Esophagus muscularis mucosa (tissue), 4 donors: ENCODE measurements at places on chromosomes 1 and 21. TPM values are rescaled to one million over a fixed set of nuclear protein-coding genes. Genes with fewer than 3 reads are reported as not detected.

The FCRL2 gene
- total RNA-seq: 0.50 TPM

- DNase-seq: no peak
Observed at GRCh38 chr1:5908461-5909375, 83.5 kb downstream of the NPHP4 start.

The AXDND1 gene
- not detected for total RNA-seq

DNA sequence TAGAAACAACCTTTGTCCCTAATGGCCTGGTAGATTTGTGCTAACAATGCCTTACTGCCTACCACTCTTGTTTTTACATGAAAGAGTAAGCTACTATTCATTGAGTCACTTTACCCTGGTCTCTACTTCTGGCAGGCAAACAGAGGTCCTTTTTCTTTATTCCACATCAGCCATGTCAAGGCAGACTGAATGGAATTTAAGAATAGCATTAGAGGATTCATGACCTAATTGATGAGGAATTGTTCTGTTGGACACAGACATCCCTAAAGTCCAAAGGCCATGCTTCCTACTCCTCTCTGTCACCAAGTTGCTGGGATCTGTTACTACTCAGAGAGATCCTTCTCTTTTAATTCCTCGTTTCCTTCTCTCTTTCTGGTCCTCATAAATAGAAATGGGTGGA is 229.1 kb upstream of the ZP4 start:
- DNase-seq: no peak

DNA sequence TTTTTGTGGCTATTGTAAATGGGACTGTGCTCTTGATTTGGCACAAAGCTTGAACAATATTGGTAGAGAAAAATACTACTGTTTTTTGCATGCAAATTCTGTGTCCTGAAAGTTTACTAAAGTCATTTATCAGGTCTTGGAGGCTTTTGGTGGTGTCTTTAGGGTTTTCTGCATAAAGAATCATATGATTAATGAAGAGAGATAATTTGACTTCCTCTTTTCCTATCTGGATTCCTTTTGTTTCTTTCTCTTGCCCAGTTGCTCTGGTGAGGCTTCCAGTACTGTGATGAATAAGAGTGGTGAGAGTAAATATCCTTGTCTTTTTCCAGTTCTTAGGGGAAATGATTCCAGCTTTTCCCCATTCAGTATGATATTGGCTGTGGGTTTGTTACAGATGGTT is 1166.7 kb downstream of the NCAM2 start:
- DNase-seq: no peak

- DNase-seq: no peak
Observed at GRCh38 chr1:244089561-244089960, 38.5 kb downstream of the ZBTB18 start.

DNA sequence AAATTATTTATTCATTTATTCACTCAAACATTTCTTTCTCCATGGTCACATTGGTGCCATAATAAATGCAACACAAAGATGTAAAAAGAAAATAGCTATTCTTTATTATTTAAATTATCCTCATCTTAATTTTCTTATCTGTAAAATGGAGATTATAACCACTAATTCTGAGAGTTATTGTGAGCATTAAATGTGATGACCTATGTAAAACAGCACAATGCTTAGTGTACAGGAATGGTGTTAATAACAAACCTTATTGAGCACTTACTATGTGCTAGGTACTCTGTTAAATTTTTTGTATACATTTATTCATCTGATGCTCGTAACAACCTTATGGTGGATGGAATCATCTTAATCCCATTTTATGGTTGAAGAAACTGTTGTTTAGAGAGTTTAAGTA is 84.6 kb downstream of the NTMT2 start:
- DNase-seq: no peak

DNA sequence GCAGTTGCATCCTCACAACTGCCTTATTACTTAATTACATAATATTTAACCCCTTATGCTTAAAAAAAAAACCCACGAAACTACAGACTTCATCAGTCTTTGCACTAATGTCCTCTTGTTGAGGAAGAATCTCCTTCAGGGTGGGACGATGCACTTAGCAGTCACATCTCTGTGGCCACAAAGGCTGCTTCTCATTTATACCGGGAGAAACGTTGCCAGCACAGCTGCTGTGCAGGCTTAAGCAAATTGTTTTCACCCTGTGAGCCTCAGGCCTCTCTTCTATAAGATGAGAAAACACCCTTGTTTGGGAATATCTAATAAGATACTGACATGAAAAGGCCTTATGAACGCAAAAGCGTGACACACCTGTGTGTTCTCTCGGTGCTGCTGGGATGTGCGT is 2.9 kb upstream of the OBSCN start:
- no peak for DNase-seq

The SLC9C2 gene
- total RNA-seq: not detected

DNA sequence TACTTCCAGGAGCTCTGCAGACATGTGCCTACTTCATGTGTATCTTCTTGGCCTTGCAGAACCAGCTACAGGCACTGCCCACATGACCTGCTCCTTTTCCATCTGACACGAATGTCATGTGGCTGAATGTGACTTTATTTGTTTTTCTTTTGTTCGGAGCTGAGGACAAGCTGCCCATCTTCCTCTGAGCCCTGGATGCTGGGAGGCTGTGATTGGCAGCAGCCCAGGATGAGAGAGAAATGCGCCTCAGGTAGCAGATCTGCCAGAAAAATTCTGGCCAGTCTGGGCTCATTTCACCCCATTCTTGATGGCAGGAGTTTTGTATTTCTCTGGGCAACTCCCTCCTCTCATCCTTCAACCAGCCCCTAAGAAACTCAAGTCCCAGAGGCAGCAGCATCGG is 372.0 kb downstream of the RPS6KC1 start:
- peak; percentile 5 for DNase-seq

The PGBD5 gene
- total RNA-seq: 0.83 TPM

GRCh38 chr21:32768530-32768929 is 3.0 kb downstream of the PAXBP1 start:
- DNase-seq: no peak

The CRYAA gene
- not detected for total RNA-seq

GRCh38 chr1:117493906-117494305 is 111.9 kb upstream of the TENT5C start:
- no peak for DNase-seq

DNA sequence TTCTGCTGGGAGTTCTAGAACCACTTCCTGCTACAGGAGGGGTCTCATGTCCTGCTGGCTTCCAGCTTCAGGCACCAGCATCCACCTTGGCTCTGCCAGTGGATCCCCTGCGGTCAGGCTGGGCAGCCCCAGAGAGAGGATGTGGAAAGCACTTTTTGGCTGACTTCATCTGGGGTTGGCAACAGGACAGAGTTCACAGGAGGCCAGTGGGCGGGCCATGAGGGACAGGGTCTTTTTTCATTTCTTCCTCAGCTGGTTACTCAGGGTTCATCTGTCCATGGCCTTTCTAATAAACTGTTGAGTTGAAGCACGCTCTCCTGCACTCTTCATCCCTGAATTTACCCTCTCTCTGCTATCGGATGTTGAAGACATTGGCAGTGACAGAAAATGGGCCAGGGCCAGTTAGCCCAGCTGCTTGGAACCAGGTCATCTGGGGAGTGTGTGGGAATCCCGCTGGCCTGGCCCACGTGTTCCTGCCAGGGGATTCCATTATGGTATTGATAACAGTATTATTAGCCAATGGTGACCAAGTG is 45.2 kb downstream of the RPS6KA1 start:
- no peak for DNase-seq

DNA sequence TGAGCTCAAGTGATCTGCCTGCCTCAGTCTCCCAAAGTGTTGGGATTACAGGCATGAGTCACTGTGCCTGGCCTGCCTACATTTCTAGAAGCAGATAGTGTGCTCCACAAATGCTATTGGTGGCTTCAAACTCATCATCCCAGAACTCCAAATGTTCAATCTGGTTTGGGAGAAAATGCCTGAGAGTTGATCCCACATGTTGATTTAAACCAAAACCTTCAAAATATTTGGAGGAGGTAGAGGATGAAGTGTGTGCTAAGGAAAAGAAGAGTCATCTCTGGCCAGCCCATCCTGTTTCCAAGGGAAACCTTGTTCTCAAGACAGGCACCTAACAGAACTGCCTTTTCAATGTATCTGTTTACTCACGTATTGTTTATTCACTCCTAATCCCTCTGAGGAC is 55.4 kb upstream of the GRHL3 start:
- DNase-seq: no peak

The CNR2 gene
- total RNA-seq: not detected
